NCI-H446 treated with DMSO at 0.1 percent for 48 hours (cell line): ENCODE measurements at places on chromosomes 1 and 21.

GRCh38 chr1:109639841-109640184, 16.1 kb upstream of the GSTM4 start:
- no peak for DNase-seq

GRCh38 chr1:3412376-3412775, 42.1 kb upstream of the ARHGEF16 start:
- DNase-seq, result no peak

GRCh38 chr1:154835531-154836324, 34.4 kb downstream of the KCNN3 start:
- DNase-seq, result no peak

GRCh38 chr1:188128761-188129160, 1300.0 kb downstream of the PLA2G4A start:
- no peak for DNase-seq

DNA sequence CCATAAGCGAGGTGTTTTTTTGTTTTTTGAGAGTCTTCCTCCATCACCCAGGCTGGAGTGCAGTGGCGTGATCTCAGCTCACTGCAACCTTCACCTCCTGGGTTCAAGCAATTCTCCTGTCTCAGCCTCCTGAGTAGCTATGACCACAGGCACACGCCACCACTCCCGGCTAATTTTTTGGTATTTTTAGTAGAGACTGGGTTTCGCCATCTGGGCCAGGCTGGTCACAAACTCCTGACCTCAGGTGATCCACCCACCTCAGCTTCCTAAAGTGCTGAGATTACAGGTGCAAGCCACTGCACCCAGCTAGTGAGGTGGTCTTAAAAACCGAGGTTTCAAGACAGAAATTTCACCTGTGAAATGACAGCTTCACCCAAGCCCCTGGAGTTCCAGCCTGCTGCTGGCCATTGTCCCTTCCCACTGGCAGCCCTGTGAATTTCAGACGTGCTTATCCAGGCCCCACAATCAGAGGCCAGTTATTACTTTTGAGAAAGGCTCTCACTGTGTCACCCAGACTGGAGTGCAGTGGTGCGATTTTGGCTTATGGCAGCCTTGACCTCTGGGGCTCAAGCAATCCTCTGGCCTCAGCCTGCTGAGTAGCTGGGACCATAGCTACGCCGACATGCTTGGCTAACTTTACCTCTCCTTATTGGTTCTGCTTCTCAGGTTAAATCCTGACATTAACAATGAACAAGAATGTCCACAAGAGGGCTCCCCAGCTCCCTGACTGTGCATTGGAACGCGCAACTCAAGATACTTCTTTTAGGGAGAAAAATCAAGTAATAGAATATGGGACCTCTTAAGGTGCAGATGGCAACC, 19.4 kb downstream of the ENO1 start:
- DNase-seq, result peak; percentile 48

DNA sequence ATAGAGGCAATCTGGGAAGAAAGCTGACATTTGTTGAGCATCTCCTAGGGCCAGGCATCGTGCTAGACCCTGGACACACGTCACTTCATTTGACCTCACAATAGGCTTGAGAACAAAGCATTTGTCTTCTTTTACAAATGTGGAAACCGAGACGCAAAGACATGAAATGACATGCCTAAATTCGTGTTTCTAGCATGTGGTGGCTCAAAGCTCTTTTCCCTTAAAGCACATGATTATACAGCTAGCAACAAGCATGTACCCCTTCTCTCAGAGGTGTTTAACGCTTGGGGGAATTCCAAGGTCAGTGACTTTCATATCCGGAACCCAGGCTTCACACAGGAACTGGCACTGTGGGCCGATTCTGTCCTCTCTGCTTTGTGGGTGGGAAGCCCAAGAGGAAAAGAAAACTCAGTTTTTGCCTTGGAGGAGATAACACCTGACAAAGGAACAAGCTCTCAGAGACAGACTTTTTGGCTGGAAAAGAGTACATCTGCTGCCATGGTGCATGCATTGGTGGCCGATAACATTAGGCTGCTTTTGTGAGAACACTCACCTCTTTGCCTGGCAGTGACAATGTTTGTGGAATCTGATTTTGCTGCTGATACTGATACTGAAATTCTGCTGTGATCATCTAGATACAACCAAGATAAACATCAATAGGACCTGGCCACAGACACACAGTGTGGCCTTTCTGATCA, 15.4 kb upstream of the CD2 start:
- DNase-seq, result no peak

DNA sequence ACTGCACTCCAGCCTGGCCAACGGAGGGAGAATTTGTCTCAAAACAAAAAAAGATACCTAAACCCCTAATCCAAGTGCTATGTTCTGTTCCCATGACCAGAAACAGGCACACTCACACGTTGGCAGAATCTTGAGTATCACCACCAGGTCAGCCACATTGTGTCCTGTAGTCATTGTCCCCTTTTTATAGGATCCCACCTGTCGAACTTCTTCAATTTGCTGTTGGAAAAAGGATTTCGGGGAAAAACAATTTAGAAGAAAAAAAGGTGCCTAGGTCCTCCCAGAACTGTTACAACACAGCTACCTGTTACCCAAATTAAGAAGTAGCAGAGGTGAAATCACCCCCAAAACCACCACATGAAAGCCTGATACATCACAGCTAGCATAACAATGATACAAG, 3.4 kb downstream of the ILF2 start:
- DNase-seq, result no peak

DNA sequence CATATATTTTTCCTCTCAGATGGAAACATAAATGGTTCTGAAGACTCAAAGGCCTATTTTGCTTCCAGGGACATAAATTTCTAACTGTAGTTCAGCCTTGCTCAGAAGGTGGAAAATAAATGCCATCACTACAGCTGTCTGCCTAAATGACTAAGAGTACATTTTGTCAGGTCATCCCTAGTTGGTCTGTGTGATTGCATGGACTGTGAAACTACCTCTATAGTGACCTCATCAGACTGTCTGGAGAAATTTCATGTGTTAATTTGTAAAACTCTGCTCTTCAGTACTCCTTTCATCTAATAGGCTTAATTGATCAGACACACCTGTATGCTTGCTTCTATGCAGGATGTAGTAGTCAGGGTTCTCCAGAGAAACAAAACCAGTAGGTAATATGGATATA, 886.9 kb downstream of the AMY1C start:
- no peak for DNase-seq

DNA sequence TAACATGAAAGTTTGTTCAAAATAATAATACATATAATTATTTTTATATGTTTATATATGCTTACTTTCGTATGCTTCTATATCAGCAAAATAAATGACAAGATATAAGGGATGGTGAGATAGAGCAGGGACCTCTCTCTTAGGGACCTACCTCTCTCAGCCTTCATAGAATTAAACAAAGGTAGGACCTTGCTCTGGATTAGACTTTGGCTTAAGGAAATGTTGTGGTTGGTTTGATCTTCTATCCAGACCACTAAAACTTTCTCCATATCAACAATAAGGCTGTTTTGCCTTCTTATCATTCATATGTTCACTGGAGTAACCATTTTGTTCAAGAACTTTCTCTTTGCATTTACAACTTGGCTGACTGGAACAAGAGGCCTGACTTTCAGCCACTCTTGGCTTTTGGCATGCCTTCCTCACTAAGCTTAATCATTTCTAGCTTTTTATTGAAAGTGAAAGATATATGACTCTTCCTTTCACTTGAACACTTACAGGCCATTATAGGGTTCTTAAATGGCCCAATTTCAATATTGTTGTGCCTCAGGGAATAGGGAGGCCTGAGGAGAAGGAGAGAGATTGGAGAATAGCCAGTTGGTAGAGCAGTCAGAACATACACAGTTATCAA, 14.4 kb downstream of the FRRS1 start:
- DNase-seq, result no peak

GRCh38 chr1:146051452-146051851, 29.9 kb upstream of the HJV start:
- no peak for DNase-seq

GRCh38 chr1:168083456-168084325, 53.0 kb downstream of the GPR161 start:
- no peak for DNase-seq

DNA sequence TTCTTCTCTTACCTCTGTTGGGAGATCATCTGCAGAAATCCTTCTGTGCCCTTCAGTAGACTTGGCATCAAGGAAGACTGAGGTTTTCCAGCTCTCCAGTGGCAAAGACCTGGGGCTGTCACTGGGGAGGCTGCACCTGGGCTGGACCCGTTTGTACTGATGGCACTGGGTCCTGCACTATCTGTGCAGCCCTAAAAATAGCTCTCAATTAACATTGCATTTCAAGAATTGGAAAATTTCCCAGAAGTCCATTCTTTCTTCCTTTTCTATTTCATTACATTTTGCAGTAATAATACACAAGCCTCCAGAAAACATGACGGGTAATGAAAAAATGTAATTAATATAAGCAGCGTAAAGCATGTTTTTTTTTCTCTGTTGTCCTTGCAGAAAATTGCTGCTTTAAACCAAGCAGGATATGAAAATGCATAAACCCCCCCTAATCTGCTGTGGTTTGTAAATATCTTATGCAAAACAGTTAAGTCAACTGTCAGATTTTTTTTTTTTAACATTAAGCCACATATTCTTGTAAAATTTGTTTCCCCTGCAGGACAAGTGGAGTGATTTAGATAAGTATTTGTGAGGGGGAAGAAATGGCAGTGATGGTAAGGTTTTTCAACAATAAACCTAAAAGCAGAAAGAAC, 64.9 kb downstream of the LMO4 start:
- DNase-seq, result peak; percentile 24

- DNase-seq, result no peak
Measured at GRCh38 chr1:58136387-58136786, 410.1 kb downstream of the OMA1 start.

DNA sequence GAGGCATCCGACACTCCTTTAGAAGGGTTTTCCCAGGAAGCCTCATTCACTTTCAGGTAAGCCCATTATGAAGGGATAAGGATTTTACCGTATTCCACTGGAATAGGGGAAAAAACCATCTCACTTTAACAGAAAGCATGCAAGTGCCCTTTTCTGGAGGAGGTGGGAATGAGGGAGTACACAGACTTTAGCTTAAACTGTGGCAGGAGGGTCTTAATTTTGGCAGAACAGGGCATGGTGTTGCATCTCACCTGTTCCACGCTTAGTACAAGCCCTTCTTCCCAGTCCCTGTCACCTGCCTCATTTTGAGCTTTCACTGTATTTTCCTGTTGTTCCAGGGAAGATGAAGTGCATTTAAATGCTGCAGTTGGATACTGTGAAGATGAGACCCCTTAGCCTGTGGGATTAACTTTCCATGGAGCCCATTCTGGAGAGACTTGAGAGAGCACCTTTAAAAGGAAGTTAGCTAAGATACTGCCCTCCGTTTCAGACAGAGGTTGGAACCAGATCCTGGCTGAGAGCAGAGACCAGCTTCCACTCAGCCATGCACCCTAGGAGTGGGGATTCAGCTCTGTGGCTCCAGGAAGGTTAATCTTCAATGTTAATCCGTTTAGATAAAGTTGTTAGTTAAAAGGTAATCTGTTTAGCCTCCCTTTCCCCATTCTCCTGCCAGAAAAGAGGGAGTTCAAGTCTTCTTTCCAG, 42.6 kb downstream of the PBX1 start:
- no peak for DNase-seq

- no peak for DNase-seq
Measured at GRCh38 chr1:166080967-166081870, 85.6 kb downstream of the FAM78B start.

GRCh38 chr1:155083052-155083541, 4.5 kb downstream of the EFNA3 start:
- no peak for DNase-seq

- no peak for DNase-seq
Measured at GRCh38 chr1:181398544-181398943, 84.8 kb upstream of the CACNA1E start.

DNA sequence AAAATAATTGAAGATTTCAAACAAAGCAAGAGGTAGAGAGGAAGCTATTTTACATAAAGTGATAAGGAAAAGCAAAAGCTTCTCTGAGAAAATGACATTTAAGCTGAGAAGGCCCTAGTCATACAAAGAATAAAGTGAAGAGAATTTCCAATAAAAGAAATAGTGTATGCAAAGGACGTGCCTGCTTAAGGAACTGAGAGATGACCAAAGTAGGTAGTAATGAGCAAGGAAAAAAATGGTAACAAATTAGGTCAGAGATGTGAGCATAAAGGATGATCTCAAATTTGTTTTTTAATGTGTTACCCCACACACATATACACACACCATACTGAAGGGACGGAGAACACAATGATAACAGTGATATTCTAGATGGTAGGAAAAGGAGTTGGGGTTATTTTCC, 46.4 kb downstream of the NRIP1 start:
- DNase-seq, result no peak

GRCh38 chr21:35394049-35394448, 344.9 kb upstream of the RUNX1 start:
- no peak for DNase-seq

GRCh38 chr1:221776495-221777301, 34.8 kb upstream of the DUSP10 start:
- no peak for DNase-seq

- DNase-seq, result no peak
Measured at GRCh38 chr1:84510668-84511067, 4.3 kb upstream of the GNG5 start.

- no peak for DNase-seq
Measured at GRCh38 chr1:26156285-26157038, 2.4 kb upstream of the FAM110D start.

GRCh38 chr1:240765732-240766363, 153.9 kb upstream of the GREM2 start:
- no peak for DNase-seq

- DNase-seq, result no peak
Measured at GRCh38 chr1:13813398-13814012, 113.5 kb downstream of the PRDM2 start.

- no peak for DNase-seq
Measured at GRCh38 chr1:206590025-206590758, 22.1 kb downstream of the EIF2D start.

DNA sequence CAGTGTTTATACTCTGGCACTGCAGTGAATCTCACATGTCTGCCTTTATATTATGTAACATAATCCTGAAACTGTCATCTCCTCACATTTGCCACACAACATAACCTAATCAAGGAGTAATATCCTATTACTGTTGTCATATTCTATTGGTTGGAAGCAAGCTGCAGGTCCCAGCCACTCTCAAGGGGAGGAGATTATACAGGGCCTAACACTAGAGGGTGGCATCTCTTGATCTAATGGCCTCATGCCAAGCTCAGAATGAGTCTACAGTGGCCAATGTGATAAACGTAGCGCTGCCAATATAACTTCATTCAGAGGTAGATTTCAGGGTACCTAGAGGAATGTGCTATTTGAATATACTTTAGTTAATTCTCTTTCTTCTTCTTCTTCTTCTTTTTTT, 166.8 kb downstream of the BACH1 start:
- DNase-seq, result no peak

- no peak for DNase-seq
Measured at GRCh38 chr21:28794371-28794851, 198.3 kb downstream of the LTN1 start.

- DNase-seq, result no peak
Measured at GRCh38 chr1:41724248-41724647, 194.5 kb downstream of the HIVEP3 start.

GRCh38 chr1:44575396-44575795, 98.9 kb downstream of the TMEM53 start:
- no peak for DNase-seq
